ENCODE measurements at places on chromosomes 2 and 18. TPM values are rescaled to one million over a fixed set of nuclear protein-coding genes. Genes with fewer than 3 reads are reported as not detected.

GRCh38 chr18:63701952-63702351 is 808 bp upstream of the SERPINB11 start:
- H3K4me3 ChIP-seq: no peak overlapping the region
- no peak for DNase-seq
- H3K27ac ChIP-seq: no peak overlapping the region
- no peaks in the 10 kb centered on the region for H3K27me3 ChIP-seq
- H3K36me3 ChIP-seq: no peaks in the 10 kb centered on the region

DNA sequence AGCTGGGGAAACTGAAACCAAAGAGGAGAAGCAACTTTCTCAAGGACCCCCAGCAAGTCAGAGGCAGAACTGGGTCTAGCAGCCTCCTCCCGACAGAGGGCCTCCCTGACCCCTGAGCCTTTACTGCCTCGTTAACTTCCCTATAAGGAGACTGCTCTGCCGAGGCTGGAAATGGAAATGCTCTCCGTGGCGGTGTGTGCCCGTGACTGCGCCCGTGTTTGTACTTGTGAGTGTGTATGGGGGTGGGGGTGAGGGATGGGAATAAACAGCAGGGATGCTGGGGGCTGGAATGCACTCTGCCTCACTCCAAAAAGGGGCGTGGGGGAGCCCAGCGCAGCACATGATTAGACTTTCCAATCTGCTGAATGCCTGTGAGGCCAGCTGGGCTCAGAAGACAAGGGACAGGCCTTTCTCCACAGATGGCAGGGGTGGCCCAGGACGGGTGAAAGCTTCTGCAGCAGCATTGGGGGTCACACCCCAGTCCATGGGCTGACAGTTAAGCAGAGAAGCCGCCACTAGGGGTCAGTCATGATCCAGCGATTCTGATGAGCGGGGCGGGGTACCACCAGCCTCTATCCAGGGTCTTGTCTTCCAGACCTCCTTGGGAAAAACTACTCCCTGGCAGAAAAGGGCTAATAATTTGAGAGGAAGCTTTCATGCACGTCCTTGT is 26.8 kb downstream of the MPHOSPH10 start:
- no peaks in the 10 kb centered on the region for H3K36me3 ChIP-seq
- no peaks in the 10 kb centered on the region for H3K27me3 ChIP-seq
- H3K4me1 ChIP-seq: peaks cover 6% of the 10 kb centered on the region
- peak; percentile 92 for DNase-seq
- no peak overlapping the region for H3K27ac ChIP-seq

DNA sequence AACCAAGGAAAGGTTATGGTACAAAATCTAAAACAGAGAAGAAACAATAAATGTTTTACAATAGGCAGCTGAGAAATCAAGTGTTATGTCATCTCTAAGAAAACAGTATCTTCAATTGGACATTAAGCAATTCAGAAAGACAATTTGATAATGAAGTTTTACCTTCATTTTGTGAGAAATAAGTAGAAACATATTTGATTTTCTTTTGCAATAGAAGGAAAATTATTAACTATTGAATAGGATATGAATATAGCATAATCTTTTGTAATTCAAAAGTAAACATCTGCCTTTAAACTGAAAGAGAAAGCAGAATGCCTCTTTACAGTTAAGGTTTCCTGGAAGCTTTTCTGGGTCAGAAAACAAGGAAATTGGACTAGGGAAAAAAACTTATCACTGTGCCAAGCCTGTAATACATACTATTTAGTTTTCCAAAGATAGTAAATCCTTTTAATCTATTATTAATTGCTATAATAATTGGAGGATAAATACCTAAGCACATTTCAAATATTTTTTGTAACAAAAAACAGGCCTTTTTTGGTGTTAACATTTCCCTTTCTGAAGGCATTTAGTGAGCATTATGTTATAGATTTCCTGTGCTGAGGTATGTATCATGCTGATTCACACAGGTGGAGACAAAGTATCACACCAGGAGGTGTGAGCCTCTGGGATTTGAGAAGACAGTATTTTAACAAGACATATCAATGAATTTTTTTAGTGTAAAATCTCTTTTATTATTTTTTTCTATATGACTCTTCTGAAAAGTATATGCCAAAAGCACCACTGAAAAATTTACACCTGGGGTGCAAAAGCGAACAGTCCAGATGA is 947.0 kb upstream of the CDH2 start:
- no peaks in the 10 kb centered on the region for H3K27me3 ChIP-seq
- peaks cover 32% of the 10 kb centered on the region for H3K4me1 ChIP-seq
- H3K27ac ChIP-seq: 0 out of 2 replicates have a peak overlapping the region, but pooled peaks have one; percentile 0
- H3K36me3 ChIP-seq: no peaks in the 10 kb centered on the region

- H3K4me3 ChIP-seq: no peak overlapping the region
- peak overlapping the region; percentile 55 for H3K27ac ChIP-seq
- no peaks in the 10 kb centered on the region for H3K36me3 ChIP-seq
Observed at GRCh38 chr18:12837747-12838146, 46.3 kb downstream of the PTPN2 start.

- H3K27me3 ChIP-seq: no peaks in the 10 kb centered on the region
- DNase-seq: no peak
- no peaks in the 10 kb centered on the region for H3K36me3 ChIP-seq
- H3K27ac ChIP-seq: no peak overlapping the region
Observed at GRCh38 chr2:111671426-111672150, 212.4 kb downstream of the ANAPC1 start.

The PAIP2B gene
- total RNA-seq: 29.7 TPM

DNA sequence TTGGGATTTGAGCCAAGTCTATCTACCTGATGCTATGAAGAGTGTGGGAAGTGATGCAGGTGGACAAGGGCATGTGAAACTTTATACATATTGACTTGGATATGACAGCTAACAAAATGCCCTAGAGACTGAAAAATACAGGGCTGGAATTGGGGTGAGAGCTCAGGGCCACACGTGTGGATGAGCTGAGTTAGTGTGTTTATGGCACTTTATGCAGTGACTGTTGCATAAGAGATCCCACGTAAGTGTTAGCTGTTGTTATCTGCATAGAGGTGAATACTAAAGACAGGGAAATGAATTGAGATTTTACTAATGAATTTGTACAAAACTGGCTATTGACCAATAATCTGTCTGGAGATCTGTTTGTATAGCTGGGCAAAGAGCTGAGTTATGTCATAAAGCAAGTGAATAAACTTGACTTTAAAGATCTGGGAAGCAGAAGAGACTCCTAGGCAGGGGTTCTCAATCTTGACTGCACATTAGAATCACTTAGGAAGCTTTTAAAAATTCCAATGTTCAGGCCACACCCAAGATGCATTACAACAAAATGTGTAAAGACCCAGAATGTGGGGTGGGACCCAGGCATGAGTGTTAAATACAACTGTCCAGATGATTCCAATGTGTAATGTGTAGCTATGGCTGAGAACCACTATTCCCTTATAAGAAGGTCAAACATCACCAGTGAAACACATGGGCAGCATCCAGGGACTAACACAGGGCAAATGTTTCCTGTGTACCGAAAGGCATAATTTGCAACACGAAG is 74.2 kb upstream of the STK17B start:
- no peak for DNase-seq
- H3K36me3 ChIP-seq: no peaks in the 10 kb centered on the region
- no peak overlapping the region for H3K27ac ChIP-seq
- no peak overlapping the region for H3K4me3 ChIP-seq
- no peaks in the 10 kb centered on the region for H3K4me1 ChIP-seq

- peaks cover 14% of the 10 kb centered on the region for H3K4me1 ChIP-seq
Observed at GRCh38 chr18:41391616-41392595, 563.1 kb upstream of the PIK3C3 start.

DNA sequence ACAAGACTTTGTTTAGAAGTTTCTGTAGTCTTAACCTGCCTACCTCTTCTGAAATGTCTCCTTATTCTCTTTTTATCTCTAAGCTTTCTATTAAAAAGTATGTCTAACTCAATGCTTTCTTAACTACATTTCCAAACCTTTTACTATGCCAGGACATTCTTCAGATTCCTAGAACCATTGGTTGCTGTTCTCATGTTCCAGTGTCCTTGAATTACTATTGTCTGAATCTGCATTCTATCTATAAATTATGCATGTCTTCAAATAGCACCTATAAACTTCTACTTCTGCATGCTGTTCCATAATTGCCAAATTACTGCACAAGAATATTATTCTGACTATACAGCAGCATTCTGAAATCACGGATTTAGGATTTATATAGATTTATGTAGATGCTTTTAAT is 166.0 kb upstream of the VWC2L start:
- no peak overlapping the region for H3K27ac ChIP-seq
- DNase-seq: peak; percentile 68
- no peak overlapping the region for H3K4me3 ChIP-seq
- no peaks in the 10 kb centered on the region for H3K36me3 ChIP-seq

The CCDC121 gene
- 1.7 TPM for total RNA-seq

DNA sequence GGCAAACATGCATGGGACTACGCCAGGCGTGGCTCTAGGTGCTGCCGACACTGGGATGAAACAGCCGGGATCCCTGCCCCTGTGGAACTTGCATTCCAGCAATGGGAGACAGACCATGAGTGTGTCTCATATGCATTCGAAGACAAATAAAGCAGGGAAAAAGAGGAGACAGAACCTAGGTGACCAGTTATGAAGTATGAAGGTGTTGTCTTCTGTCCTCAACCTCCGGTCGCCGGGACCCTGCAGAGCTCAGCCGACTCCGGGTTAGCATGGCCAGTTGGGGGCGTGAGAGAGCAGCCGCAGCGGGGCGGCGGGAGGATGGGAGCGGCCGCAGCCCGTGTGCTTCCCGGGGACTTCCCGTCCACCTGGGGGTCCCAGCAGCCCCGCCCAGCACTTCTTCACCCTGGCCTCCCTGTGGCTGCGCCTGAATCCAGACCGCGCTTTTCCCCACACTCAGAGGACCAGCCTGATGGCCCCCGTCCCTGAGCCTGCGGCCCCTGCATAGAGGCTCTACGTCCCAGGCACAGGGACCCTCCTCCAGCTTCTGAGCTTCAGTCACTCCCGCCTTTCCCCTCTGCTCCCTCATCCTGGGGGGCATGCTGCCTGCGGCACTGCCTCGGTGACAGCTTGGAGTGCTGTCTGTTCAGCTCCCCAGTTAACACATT is 11.4 kb downstream of the ID2 start:
- no peaks in the 10 kb centered on the region for H3K36me3 ChIP-seq

All from GM23338 (cell line).